ENCODE measurements at places on chromosomes 16 and 17. TPM values are rescaled to one million over a fixed set of nuclear protein-coding genes. Genes with fewer than 3 reads are reported as not detected.

The KRTAP4-3 gene
- total RNA-seq, result not detected

The HCRT gene
- not detected for total RNA-seq

The CD300LB gene
- 0.42 TPM for total RNA-seq

The FOXC2 gene
- 3.9 TPM for total RNA-seq

The MYH3 gene
- 0.55 TPM for total RNA-seq

The LITAFD gene
- total RNA-seq, result not detected

The TRPV3 gene
- 0.46 TPM for total RNA-seq

The MPV17L gene
- total RNA-seq, result 14.0 TPM

The MNT gene
- total RNA-seq, result 20.5 TPM

The SLC12A3 gene
- not detected for total RNA-seq

The ABCC11 gene
- total RNA-seq, result 0.35 TPM

The LGALS9B gene
- total RNA-seq, result not detected

The SLC9A5 gene
- total RNA-seq, result 0.40 TPM

The RPS15A gene
- 1,165 TPM for total RNA-seq

GRCh38 chr17:45743626-45744326, 40.3 kb upstream of the CRHR1 start:
- no peak for DNase-seq

- no peak for DNase-seq
These were observed 27.6 kb downstream of the TRAP1 start for GRCh38 chr16:3689731-3690130.

GRCh38 chr17:71635187-71635586, 485.6 kb upstream of the SOX9 start:
- no peak for DNase-seq

GRCh38 chr16:11084876-11085485, 140.6 kb downstream of the CLEC16A start:
- DNase-seq, result peak; percentile 62

- no peak for DNase-seq
These were observed 9.9 kb downstream of the CENPX start for GRCh38 chr17:82012640-82013295.

DNA sequence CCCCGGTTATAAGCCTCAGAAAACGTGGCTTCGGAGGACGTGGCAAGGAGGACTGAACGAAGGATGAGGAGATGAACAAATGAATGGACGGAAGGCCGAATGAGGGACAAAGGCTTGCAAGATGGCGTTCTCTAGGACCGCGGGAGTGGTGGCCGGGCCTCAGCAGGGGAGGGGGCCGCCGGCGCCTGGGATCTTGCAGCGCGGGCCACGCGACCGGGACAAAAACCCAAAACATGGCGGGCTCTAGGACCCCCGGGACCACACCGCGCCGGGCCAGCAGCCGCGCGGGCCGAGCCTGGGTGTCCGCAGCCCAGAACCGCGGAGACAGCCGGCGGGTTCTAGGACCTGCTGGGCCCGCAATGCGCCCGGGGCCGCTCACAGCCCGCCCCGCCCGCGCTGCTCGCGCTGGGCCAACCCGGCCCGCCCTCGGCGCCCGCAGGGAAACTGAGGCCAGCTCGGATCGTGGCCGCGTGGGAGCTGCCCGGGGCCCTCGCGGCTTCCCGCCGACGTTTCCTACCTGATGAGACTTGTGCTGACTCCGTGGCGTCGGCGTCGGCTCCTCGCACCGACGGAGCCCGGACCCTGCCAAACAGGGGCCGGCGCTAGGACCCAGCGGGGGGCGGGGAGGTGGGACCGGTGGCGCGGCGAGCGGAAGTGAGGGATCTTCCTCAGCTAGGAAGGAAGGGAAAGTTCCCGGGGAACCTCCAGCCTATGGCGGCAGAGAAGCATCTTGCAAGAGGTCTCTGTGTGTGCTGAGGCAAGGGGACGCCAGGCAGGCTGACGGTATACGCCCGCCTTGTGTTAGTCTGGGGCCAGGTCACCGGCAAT, 684 bp downstream of the ZNF668 start:
- DNase-seq, result peak; percentile 94

DNA sequence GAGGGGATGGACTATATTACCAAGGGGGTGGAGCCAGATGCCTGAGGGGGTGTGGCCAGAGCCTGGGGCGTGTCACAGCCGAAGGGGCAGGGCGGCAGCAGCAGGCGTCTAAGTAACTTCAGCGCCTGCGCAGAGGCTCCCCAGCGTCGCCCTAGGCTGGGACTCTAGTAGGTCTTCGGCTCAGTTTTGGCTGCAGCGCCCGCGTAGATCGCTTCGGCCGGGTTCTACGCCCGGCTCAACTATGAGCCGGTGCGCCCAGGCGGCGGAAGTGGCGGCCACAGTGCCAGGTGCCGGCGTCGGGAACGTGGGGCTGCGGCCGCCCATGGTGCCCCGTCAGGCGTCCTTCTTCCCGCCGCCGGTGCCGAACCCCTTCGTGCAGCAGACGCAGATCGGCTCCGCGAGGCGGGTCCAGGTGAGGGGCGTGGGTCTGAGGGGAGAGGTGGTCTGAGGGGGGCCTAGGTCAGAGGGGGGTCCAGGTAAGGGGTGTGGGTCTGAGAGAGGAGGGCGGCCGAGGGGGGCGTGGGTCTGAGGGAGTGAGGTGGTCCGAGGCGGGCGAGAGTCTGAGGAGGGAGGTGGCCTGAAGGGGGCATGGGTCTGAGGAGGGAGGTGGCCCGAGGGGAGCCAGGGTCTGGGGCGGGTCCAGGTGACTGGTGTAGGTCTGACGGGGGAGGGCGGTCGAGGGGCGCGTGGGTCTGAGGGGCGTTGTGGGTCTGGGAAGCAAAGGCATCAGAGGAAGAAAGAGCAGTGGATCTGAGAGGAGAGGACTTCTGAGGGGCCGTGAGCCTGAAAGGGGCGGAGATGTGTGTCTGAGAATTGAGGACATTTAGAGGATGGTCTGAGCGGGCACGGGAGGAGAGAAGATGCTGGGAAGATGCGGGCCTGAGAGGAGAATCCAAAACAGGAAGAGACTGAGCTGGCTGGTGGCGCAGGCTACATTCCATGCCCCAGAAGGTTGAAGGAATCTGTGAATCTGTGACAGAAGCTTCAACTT, at the start of gene LPCAT2:
TSS of gene LPCAT2 (plus strand) at position 132 of the 991 bp plus-strand sequence. CDS start at position 242, 110 bp downstream.
- DNase-seq, result peak; percentile 86

DNA sequence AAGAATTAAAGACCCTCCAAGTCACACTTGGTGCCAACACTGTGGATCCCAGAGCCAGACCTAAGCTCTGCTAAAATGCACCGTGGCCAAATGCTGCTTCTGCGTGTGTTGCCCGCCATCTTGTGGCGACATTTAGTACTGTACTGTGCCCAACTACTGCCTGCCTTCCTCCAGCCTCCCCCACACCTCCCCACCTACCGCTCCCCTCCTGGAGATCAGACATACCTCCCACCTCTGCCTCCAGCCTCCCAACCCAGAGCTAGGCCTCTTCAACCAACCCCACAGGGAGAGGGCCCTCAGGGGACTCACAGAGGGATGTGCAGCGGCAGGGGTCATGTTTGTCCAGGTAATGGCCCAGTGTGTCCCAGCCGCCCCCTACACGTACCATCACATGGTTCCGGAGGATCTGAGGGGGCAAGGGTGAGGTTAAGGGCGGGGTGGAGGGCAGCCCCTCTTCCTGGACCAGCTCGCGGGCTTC, 5.5 kb downstream of the GAS2L2 start:
- DNase-seq, result peak; percentile 83

- DNase-seq, result no peak
These were observed 63.2 kb downstream of the IQCK start for GRCh38 chr16:19781226-19781625.

DNA sequence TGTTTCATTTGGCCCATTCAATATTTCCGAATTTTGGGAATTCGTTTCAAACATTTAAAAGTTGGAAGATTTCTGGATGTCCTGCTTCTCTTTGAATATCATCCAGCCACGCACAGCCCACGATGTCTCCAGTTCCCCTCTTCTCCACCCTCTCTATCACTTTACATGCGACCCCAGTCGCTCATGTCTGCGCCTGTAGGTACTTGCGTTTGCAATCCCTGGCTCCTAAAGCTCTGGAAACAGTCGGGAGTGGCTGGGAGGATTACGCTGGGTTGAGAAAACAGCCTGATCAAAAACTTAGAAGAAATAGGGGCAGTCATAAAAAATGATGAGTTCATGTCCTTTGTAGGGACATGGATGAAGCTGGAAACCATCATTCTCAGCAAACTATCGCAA, 1.5 kb upstream of the SBK1 start:
- no peak for DNase-seq

GRCh38 chr17:37450112-37450511, 39.6 kb upstream of the DUSP14 start:
- DNase-seq, result no peak

DNA sequence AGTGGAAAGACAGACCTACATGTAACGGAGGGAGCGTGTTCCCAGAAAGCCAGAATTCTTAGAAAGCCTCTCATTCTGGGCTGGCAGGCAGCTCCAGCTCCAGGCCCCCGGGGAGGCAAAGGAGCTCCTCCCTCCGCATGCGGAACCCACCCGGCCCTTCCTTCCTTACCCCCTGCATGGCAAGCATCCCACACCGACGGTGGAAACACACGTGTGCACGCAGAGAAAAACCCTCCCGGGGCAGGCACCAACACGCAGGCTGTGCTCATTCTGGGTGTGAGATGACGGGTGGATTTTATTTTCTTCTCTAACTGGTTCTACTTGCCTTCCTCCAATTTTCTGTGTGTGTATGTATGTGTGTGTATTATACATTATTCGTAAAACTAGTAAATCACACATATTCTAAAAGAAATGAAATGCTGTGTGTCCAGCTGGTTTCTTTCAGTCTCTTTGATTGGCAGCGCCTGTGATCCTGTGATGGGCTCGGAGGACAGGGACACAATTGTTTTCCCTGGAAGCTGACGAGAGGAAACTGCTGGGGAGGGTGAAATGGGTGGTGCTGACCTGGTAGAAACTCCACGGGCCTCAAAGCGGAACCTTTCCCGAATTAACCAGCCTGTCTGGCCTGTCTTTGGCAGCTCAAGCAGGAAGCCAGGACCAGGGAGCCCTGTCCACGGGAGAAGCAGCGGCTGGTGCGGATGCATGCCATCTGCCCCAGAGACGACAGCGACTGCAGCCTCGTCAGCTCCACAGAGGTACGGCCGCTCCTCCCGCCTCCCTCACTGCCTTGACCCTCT, 22.2 kb downstream of the CARD14 start:
- no peak for DNase-seq

DNA sequence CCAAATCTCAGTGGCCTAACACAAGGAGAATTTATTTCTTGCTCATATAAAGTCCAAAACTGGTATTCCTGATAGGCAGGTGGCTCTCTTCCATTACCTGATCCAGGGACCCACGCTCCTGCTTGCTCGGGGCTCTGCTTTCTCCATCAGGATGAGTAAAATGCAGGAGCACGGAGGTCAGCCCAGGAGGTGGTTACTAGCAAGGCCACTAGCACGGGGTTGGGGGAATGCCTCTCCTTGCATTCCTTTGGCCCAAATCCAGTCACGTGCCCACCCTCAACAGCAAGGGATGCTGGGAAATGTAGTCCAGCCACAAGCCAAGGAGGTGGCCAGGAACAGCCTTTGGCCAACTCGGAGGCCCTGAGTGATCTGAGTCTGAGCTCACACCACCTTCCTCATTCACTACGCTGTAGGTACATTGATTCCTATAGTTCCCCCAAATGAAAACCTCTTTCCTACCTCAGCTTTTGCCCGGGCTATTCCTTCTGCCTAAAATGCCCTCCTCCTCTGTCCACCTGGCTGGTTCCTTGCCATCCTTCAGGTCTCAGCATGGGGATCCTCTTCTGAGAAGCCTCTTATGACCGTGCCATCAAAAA, 38.3 kb upstream of the HAPSTR1 start:
- peak; percentile 76 for DNase-seq

DNA sequence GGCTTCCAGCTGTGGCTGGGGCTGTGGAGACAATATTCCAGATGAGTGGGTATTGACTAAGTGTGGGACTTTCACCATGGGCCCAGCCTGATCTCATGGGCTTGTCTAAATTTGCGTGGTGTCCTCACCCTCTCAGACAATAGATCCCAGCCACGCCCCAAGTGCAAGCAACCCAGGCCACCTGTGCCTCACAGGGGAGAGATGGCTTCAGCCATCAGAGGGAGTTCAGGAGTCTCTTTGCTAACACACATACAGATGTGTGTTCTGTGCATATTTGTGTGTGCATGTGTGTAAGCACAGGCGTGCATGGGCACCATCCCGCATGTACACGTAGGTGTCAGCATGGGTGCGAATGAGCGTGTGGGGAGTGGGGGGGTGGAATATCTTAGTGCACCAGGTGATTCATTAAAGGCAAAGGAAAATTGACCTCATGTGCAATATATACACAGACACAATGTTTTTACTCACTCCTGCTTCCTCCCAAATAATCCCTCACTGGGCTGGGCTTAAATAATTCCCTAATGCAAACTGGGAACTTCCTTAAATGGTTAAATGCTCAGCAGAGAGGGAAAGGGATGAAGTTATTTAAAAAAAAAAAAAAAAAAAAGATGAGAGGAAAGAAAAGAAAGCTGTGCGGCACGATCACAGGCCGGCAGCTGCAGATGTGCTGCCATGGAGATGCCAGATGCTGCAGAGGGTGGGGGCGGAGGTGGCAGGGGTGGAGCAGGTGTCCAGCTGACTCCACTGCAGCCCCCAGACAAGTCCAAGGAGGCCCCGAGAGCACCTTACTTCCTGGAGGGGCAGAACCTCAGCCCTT, 24.0 kb upstream of the CDC42EP4 start:
- no peak for DNase-seq

GRCh38 chr17:79372470-79373238, 238.2 kb downstream of the RBFOX3 start:
- no peak for DNase-seq

- DNase-seq, result no peak
These were observed 175.9 kb downstream of the IRF8 start for GRCh38 chr16:86074651-86075487.

- no peak for DNase-seq
These were observed 24.3 kb downstream of the HLF start for GRCh38 chr17:55289106-55289446.

DNA sequence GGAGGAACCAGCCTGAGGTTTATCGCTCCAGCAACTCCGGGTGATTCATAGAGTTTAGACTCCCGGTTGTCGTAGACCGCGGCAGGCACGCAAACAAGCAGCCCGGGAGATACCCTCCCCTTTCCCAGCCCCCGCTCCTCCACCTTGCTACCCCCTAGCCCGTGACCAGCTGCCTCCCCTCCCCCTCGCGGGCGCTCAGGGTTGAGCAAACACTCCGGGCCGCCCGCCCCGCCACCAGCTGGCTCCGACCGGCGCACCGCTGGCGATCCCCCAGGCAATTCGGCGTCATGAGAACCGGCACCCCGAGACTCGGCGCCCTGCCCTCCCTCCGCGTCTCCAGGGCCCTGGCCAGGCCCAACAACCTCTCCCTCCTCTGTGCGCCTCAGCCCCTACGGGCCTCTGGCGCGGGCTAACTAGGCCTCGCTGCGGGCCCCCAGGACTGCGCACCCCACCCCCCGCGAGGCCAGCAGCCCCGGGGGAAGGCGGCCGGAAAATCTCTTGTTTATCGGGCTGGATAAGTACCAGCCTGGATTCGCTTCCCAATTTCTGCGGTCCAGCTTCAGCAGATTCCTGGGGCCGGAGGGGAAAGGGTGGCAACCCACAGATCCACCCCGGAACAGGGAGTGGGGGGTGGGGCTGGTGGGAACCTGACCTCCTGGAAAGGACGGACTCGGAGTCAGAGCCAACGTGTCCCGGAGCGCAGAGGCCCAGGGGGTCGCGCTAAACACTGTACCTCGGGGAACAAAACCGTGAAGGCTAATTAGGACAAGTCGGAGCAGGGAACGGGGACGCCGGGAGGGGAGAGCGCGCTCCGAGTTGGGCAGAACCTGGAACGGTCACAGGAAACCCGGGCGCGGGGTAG, 951 bp upstream of the GPRC5C start:
- DNase-seq, result peak; percentile 85

GRCh38 chr16:53829186-53829747, 125.3 kb downstream of the FTO start:
- no peak for DNase-seq
